Osteoblast (primary cell): ENCODE measurements at places on chromosomes 1 and 21. TPM values are rescaled to one million over a fixed set of nuclear protein-coding genes. Genes with fewer than 3 reads are reported as not detected.
A peak's percentile ranks its signal among the peaks of the same experiment; 100 is the strongest.

Gene AIM2
- 0.59 and 0.72 TPM in 2 replicates for total RNA-seq

Gene IL12RB2
- not detected in 2 replicates for total RNA-seq

Gene CDA
- total RNA-seq, result 0.59 and 1.1 TPM in 2 replicates

Gene ALG14
- 1.4 and 2.7 TPM in 2 replicates for total RNA-seq

Gene SPRR1B
- total RNA-seq, result not detected in 2 replicates

Gene KRTAP11-1
- not detected in 2 replicates for total RNA-seq

Gene DIRAS3
- total RNA-seq, result 2.1 and 4.0 TPM in 2 replicates

Gene VWA5B1
- not detected in 2 replicates for total RNA-seq

Gene TMEM125
- total RNA-seq, result not detected in 2 replicates

Gene SERTAD4
- total RNA-seq, result 2.9 and 8.0 TPM in 2 replicates

DNA sequence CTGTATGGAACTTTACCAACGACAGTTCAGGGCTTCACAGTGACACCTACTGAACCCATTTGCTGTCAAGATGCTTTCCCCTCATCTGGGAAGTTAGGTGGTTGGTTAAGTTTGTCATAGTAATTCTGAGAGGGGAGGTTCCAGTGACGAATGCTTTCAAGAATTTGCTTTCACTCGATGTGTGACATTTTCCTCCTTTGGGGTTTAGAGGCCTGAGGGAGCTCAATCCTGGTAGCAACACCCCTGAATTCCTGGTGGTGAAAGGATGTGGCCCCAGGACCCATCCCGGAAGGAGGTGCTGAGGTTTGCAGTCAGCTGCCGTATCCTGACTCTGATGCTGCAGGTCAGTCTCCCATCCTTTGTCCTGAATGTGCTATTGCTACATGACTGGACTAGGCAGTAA lies 2.8 kb downstream of the PIGV start:
- H3K4me3 ChIP-seq, result no peak overlapping the region
- H3K27ac ChIP-seq, result peak overlapping the region; percentile 11
- H3K27me3 ChIP-seq, result no peaks in the 10 kb centered on the region
- peaks cover 42% of the 10 kb centered on the region for H3K4me1 ChIP-seq
- DNase-seq, result no peak

DNA sequence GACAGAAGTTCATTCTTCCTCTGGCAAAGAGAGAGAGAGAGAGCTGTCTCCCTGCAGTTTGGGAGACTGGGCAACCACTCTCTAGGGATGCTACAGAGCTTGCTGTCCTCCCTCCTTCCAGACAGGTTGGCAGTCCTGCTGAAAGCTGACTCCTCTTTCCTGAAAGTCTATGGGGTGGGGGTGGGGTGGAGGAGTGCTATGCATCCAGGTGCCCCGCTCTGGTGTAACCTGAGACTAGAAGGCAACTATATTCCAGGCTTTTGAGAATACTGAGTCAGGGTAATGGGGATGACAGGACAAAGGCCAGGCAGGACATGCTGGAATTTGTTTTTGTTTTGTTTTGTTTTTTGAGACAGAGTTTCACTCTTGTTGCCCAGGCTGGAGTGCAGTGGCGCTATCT lies 55.4 kb downstream of the OPTC start:
- H3K4me3 ChIP-seq, result no peak overlapping the region
- H3K36me3 ChIP-seq, result no peaks in the 10 kb centered on the region
- H3K27me3 ChIP-seq, result no peaks in the 10 kb centered on the region
- DNase-seq, result no peak

- H3K4me3 ChIP-seq, result no peak overlapping the region
- no peaks in the 10 kb centered on the region for H3K36me3 ChIP-seq
- no peaks in the 10 kb centered on the region for H3K27me3 ChIP-seq
These were observed 405.5 kb upstream of the ADAMTS5 start for GRCh38 chr21:27372381-27372780.

GRCh38 chr1:201634261-201634660 lies 95.3 kb downstream of the NAV1 start:
- DNase-seq, result peak; percentile 85
- no peaks in the 10 kb centered on the region for H3K27me3 ChIP-seq
- peaks cover 79% of the 10 kb centered on the region for H3K36me3 ChIP-seq
- peak overlapping the region; percentile 50 for H3K27ac ChIP-seq
- H3K4me1 ChIP-seq, result peaks cover 51% of the 10 kb centered on the region

DNA sequence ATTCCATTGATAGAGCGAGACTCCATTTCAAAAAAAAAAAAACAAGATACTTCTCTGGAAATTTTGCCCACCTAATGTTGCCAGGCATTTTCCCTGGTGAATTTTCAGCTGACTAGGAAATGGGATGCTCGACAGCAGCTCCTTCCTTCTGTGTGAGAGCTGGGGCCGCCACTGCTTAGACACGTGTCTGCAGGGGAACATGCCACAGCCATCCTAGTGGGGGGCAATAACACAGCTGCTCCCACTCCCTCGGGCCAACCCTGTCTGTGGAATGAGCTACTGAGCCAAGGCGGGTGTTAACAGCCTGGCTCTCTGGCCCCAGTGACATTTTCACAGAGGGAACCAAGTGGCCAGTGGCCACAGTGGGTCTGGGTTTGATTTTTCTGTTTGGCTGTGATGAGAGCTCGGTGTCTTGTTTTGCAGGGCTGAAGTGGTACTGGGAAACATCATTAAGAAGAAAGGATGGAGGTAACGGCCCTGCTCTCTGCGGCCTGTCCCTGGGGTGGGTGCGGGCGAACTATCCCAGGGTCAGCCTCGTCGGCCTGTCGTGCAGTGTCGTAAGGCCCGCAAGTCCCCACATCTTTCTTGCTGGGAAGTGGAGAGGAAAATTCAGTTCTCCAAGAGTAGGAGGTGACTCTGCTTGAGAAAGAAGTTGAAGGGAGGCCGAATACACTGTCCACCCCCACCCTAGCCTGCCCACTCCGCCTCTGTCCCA lies 39.2 kb downstream of the KCNAB2 start:
- H3K4me3 ChIP-seq, result no peak overlapping the region
- no peaks in the 10 kb centered on the region for H3K27me3 ChIP-seq
- H3K36me3 ChIP-seq, result no peaks in the 10 kb centered on the region
- no peak overlapping the region for H3K27ac ChIP-seq

GRCh38 chr1:155022927-155023236 lies 10.7 kb downstream of the DCST2 start:
- no peaks in the 10 kb centered on the region for H3K27me3 ChIP-seq
- no peak for DNase-seq
- no peak overlapping the region for H3K4me3 ChIP-seq
- H3K4me1 ChIP-seq, result peaks cover 12% of the 10 kb centered on the region
- no peaks in the 10 kb centered on the region for H3K36me3 ChIP-seq

GRCh38 chr1:60987904-60988303 lies 94.5 kb upstream of the NFIA start:
- no peak for DNase-seq
- H3K4me1 ChIP-seq, result peaks cover 26% of the 10 kb centered on the region
- no peaks in the 10 kb centered on the region for H3K36me3 ChIP-seq
- no peaks in the 10 kb centered on the region for H3K27me3 ChIP-seq

DNA sequence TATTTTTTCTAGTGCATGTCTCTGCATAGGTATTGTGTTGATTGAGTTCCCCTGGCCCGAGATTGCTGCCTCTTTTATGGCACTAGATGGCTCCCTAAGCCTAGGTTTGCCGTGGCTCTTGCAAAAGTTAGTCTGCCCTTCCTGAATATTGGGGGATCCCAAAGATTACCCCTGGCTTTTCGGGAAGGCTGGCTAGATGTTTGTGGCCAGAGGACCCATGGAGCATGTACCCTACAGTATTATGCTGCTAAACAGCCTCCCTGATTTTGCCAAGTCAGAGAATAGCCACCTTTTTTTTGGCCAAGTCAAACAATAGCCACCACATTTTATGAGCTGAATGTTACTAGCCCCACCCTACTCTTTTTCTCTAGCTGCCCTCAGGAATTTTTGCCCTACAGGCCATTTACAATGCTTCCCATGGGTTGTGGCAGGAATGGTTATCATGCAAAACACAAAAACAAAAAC lies 343.2 kb downstream of the OLFM3 start:
- H3K27me3 ChIP-seq, result no peaks in the 10 kb centered on the region
- H3K27ac ChIP-seq, result no peak overlapping the region
- no peaks in the 10 kb centered on the region for H3K4me1 ChIP-seq
- no peaks in the 10 kb centered on the region for H3K36me3 ChIP-seq

DNA sequence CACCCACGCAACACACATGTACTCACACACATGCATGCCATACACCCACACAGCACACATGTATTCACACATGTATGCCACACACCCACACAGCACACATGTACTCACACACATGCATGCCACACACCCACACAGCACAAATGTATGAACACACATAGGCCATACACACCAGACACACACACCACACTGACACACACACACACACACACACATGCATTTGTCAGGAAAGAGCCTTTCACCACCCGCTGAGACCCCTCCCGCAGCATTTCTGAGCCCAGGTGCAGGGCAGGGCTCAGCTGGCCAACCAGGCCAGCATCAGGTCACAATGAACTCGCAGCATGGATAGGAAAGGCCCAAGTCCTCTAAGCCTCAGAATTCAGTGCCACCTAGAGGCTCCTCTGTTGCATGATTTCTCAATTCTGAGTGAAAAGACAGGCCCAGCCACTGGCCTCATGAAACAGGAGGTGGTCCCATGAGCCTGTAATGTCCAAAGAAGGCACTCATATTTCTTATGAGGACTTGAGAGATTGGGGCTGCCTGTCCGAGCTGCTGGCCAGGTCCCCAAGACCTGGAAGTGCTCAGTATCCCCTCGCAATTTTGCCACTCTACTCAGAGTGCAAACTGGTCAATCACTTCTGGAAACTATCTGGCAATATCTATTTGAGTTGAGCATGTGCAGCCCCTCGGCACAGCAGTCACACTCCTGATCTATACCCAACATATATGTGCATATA lies 57.3 kb downstream of the PSMG1 start:
- no peaks in the 10 kb centered on the region for H3K4me1 ChIP-seq
- no peak overlapping the region for H3K4me3 ChIP-seq
- no peaks in the 10 kb centered on the region for H3K36me3 ChIP-seq

DNA sequence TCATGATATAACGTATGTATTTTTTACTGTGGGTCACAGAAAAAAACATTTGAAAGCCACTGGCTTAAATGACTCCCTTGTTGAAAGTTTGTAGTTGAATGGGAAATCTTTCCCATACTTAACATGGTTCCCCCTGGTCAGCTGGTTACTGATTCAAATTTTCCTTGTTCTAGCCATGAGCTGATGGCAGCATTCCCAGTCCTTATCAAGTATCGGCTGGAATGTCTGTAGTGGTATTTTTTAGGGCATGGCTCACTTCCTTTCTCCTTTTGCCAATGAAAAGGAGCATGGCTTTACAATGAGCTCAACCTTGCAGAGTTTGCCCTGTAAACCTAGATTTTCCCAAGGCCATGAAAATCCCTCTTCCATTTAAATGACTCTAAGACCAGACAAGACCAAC lies 55.7 kb downstream of the GIPC2 start:
- peaks cover 51% of the 10 kb centered on the region for H3K4me1 ChIP-seq
- no peaks in the 10 kb centered on the region for H3K36me3 ChIP-seq
- peak overlapping the region; percentile 96 for H3K27ac ChIP-seq
- H3K4me3 ChIP-seq, result peak overlapping the region; percentile 15
- DNase-seq, result peak; percentile 80
- no peaks in the 10 kb centered on the region for H3K27me3 ChIP-seq

DNA sequence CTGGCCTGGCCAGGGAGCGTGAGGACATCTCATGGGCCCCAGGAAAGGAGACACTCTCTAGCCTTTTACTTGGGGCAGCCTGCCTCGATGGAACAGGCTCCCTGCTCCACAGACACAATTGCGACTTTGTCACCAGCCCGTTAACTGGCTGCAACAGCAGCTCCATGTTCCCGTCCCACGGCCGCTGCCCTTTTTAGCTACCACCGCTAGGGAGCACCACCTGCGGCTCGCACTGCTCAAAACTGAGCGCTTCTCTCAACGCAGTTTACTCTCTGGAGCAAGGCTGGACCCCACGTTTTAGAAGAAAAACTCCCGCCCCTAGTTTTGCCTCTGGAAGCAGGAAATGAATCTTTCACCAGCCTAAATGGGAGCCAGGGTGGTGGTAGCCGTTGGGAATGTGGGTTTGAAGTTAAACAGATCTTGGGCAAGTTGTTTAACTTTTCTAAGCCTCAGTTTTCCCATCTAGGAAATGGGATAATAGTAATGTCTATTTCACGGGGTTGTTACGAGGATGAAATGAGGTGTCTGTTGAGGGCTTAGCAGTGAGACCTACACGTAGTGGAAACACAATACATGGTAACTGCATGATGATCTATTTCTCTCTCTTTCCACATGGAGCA lies 3.5 kb upstream of the LRRC38 start:
- H3K27ac ChIP-seq, result no peak overlapping the region
- H3K27me3 ChIP-seq, result no peaks in the 10 kb centered on the region
- H3K4me1 ChIP-seq, result no peaks in the 10 kb centered on the region
- no peak for DNase-seq
- no peaks in the 10 kb centered on the region for H3K36me3 ChIP-seq
- no peak overlapping the region for H3K4me3 ChIP-seq

GRCh38 chr1:113036639-113037321 lies 36.2 kb upstream of the LRIG2 start:
- no peaks in the 10 kb centered on the region for H3K27me3 ChIP-seq
- no peak overlapping the region for H3K4me3 ChIP-seq
- no peak for DNase-seq
- H3K36me3 ChIP-seq, result no peaks in the 10 kb centered on the region

- H3K36me3 ChIP-seq, result no peaks in the 10 kb centered on the region
- no peak overlapping the region for H3K4me3 ChIP-seq
- no peaks in the 10 kb centered on the region for H3K27me3 ChIP-seq
These were observed 14.1 kb upstream of the KIAA1614 start for GRCh38 chr1:180898441-180899219.

- H3K4me3 ChIP-seq, result no peak overlapping the region
- H3K4me1 ChIP-seq, result peaks cover 3% of the 10 kb centered on the region
- H3K36me3 ChIP-seq, result no peaks in the 10 kb centered on the region
- peaks cover 30% of the 10 kb centered on the region for H3K27me3 ChIP-seq
- no peak for DNase-seq
These were observed 229.1 kb downstream of the KCNJ6 start for GRCh38 chr21:37686991-37687810.

DNA sequence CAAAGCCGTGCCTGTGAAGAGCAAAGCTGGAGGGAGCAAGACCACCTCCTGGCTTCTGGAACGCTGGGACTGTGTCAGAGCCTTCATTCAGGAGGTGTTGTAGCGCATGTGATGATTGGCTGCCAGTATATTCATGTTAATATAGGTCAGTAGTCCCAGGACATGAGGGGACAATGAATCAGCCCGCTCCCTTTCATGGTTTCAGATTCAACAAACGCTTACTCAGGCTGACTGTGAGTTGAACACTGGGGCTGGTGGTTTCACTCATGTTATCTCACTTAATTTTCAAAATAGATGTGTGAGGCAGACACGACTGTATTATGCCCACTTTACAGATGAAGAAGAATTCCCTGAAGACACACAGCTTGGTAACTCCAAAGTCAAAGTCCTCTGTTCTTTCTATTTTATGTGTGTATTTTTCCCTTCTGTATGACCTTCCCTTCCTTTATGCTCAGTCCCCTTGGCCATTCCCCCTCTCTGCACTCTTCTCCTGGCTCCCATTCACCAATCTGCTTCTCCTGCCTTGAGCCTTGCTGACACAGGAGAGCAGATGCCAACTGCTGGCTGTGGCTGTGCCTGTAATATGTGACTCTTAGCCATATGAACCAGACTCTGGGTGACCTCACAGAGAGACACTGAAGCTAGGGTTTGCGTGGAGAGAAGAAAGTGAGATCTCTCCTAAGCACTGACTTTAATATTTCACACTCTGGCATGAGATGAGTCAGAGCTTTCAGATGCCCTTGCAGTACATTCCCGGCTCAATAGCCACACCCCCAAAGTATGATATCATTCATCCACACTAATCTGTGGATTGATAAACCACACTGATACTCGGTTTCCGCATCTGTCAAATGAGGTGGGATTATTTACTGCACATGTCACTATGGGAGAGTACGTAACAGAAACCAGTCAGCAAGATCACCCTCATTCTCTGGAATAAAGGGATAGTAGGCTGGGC lies 31.4 kb upstream of the KIRREL1 start:
- peak overlapping the region; percentile 6 for H3K27ac ChIP-seq
- H3K4me3 ChIP-seq, result no peak overlapping the region
- peaks cover 12% of the 10 kb centered on the region for H3K4me1 ChIP-seq
- no peaks in the 10 kb centered on the region for H3K36me3 ChIP-seq
- H3K27me3 ChIP-seq, result peaks cover 28% of the 10 kb centered on the region
- DNase-seq, result peak; percentile 77
